ENCODE measurements at places on chromosomes 16 and 17.

- no peak for DNase-seq
Observed at GRCh38 chr16:28537076-28537475, 1.7 kb downstream of the NUPR1 start.

DNA sequence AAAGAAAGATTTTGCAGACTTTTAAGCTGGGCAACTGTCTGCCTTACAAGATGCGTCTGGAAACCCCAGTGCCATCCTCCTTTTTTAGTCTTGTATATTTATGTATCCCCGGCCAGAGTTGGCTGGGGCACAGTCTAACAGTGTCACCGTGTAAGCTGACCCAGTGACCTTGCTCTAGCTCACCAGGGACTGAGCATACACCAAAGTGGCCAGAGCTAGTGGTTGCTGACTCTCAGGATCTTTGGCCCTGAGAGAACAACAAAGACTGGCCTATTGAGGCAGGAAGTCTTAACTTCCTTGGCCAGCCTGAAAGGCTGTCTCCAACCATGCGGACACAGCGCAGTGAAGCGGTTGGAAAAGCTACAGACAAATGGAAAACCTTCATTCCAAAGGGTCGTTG lies 745.2 kb downstream of the WWOX start:
- DNase-seq: no peak

DNA sequence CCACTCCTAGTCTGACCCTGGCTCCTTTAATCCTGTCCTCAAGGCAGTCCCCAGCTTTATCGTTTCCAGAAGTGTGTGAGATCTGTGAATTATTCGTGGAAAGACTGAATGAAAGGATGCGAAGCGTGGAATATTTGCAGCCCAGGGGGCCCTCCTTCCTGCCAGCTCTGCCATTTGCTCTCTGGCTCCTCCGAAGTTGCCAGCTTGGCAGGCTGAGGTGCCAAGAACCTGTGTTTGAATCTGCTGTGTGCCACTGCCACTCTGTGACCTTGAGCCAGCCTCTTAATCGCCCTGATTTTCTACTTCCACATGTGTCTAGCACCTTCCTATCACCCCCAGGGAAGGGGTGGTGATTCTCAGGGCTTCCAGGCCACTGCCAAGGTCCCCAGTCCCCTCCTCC lies 10.8 kb downstream of the TBKBP1 start:
- no peak for DNase-seq

DNA sequence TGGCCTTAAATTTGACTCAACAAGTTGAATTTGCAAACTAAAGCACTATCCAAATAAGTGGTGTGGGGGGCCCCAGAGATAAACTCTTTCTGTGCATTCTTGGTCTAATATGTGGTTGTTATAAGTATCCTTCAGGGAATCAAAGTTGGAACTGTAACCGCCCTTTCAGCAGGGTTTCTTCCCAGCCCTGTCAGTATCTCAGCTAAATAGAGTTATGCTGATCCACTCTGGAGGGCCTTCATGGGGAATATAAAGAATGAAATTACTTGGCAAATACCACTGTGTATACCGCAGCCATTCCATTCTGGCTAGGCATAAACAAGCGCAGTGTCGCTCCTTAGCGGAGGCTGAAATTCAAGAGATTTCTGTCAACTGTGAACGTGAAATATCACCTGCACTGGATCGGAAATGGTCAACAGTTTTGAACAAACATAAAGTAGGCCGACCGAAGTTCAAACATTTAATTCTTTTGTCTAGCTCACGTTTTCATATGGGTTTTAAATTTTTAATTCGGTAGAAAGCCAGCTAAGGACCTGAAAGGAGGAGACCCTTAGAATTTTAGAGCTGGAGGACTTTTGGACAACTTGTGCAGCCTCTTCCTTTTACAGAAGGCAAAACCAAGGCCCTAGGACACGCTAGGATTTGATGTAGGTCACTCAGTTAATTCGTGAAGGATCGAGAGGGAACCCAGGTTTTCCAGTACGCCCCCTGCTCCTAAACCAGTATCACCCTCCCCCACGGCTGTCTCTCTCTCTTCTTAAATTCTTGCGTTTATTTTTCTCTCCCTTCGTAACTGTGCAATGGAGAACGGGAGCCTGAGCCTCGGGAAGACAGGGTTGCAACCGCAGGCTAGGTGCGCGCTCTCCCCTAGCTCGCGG lies 74.7 kb downstream of the CHD9 start:
- no peak for DNase-seq

- no peak for DNase-seq
Observed at GRCh38 chr16:58118801-58119508, 10.2 kb downstream of the CFAP20 start.

GRCh38 chr16:81550432-81550808 lies 105.8 kb downstream of the CMIP start:
- DNase-seq: no peak

DNA sequence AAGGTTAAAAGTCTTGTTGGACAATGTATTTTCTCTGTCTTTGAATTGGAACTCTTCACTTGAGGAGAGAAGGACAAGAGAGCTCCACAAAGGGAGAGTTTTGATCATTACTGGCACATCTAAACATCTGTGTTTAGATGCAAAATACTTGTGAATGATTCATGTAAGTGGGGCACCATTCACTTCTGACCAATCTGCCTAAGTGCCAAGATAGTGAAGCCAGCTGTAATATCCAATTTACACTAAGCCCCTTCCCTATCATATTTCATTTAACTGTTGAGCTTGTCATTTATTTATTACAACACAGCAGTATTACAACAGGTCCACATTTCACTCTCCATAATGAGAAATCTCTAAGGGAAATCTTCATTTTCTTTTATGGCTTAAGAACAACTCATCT lies 832.3 kb upstream of the GOT2 start:
- DNase-seq: no peak

Measured in effector memory CD4-positive, alpha-beta T cell (primary cell).